PC-9 (cell line): ENCODE measurements at places on chromosomes 5 and 9.

GRCh38 chr9:108108280-108108851, 618.8 kb upstream of the KLF4 start:
- no peaks in the 10 kb centered on the region for H3K36me3 ChIP-seq
- DNase-seq, result no peak
- no peaks in the 10 kb centered on the region for H3K27me3 ChIP-seq
- no peaks in the 10 kb centered on the region for H3K4me1 ChIP-seq

- no peaks in the 10 kb centered on the region for H3K36me3 ChIP-seq
- peaks cover 26% of the 10 kb centered on the region; the same call in 1 of the 2 replicates for H3K27me3 ChIP-seq
- H3K4me3 ChIP-seq, result no peak overlapping the region
- DNase-seq, result no peak
- H3K4me1 ChIP-seq, result no peaks in the 10 kb centered on the region; the same call in 1 of the 2 replicates
- no peak overlapping the region for H3K27ac ChIP-seq
Observed at GRCh38 chr5:42858031-42858643, 46.4 kb upstream of the SELENOP start.

DNA sequence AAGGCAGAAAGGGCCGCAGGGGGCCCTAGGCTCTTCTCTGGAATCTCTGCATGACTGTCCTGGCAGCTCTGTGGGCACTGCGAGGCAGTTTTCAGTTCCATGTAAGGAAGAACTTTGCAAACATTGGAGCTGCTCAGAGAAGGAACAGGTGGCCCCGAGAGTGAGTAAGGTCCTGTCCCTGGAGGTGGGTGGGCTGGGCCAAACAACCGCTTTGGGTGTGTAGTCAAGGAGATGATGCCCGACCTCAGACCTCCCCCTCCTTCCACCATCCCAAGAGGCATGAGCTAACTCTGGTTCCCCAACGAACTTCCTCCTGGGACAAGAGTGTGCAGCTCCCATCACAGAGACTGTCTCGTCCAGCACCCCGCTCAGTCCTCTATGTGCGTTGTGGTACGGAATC, 20.5 kb downstream of the CSF1R start:
- H3K36me3 ChIP-seq, result no peaks in the 10 kb centered on the region
- no peak for DNase-seq
- no peak overlapping the region for H3K27ac ChIP-seq
- no peaks in the 10 kb centered on the region for H3K27me3 ChIP-seq
- peaks cover 6% of the 10 kb centered on the region; the same call in 1 of the 2 replicates for H3K4me1 ChIP-seq

- no peak for DNase-seq
- no peak overlapping the region for H3K27ac ChIP-seq
- no peak overlapping the region for H3K4me3 ChIP-seq
- no peaks in the 10 kb centered on the region for H3K36me3 ChIP-seq
Observed at GRCh38 chr9:115353681-115354080, 235.7 kb upstream of the TNC start.

DNA sequence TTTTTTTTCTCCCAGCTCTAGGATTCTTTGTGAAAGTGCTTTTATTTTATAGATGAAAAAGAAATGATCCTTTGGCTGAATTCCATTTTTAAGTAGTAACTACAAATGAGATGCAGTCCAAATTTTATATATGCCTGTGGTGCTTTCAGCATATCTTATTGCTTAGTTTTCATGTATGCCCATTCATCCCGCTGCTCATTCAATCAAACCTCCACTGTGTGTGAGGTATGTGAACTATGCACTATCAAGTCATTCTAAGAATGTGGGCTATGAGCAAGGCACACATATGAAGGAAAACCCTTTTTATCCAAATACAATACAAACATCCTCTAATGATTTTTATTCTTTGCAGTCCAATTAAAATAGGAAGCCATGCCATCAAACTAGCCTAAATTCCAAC, 1069.1 kb upstream of the DMAC1 start:
- no peaks in the 10 kb centered on the region for H3K27me3 ChIP-seq
- H3K27ac ChIP-seq, result no peak overlapping the region
- H3K4me3 ChIP-seq, result no peak overlapping the region
- DNase-seq, result no peak

- peaks cover 52% of the 10 kb centered on the region for H3K4me1 ChIP-seq
- no peak overlapping the region for H3K4me3 ChIP-seq
- no peaks in the 10 kb centered on the region for H3K27me3 ChIP-seq
- no peaks in the 10 kb centered on the region for H3K36me3 ChIP-seq
Observed at GRCh38 chr5:170137694-170138214, 32.1 kb downstream of the FOXI1 start.

DNA sequence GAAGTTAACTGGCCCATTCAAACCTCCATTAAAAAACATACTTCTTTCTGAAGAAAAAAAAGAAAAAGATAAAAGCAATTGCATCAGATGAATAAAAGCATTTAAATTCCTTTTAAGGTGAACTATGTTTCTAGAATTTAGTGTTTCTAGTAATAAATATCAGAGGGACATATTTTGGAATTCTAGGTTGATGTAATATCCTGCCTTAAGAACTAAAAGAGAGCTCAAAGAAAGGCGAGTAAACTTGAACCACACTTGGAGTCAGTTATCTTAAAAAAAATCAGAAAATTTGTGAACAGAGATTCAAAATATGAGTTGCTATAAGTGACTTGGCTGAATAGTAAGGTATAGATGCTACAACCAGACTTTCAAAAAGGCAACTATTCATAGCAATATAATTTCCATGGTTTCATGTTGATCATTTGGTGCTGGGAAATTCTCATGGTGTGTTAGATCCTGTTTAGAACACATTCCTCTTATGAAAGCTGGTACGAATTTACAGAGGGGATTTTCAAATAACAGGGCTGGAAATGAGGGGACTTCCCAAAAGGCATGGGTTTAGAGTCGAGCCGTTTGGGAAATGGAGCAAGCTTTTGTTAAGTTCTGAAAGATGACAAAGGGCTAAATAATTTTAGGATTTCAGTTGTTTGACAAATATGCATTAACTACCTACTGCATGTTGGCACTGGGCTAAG, 37.6 kb upstream of the RAI14 start:
- H3K27ac ChIP-seq, result no peak overlapping the region
- no peaks in the 10 kb centered on the region for H3K27me3 ChIP-seq
- H3K4me3 ChIP-seq, result no peak overlapping the region
- H3K4me1 ChIP-seq, result no peaks in the 10 kb centered on the region

- DNase-seq, result no peak
- H3K27ac ChIP-seq, result no peak overlapping the region
- H3K4me1 ChIP-seq, result no peaks in the 10 kb centered on the region
- no peaks in the 10 kb centered on the region for H3K36me3 ChIP-seq
Observed at GRCh38 chr5:117594166-117594565, 1019.5 kb upstream of the SEMA6A start.

DNA sequence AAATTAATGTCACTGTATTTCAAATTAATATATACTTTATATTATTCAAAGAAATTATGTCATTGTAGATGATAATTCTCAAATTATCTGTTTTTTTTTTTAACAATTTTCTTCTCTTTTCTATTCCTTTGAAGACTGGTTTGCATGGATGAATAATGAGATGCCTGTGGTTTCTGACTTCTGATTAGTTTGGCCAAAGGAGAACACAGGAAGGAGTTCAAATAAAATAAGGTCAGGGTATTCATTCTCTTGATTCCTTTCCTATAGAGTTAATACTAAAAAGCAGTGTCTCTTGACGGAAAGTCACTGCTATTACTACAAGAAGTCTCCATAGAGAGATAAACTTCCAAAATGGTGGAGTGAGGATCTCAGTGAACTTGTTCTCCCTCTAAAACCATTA, 279.6 kb upstream of the FTMT start:
- H3K27ac ChIP-seq, result no peak overlapping the region
- no peaks in the 10 kb centered on the region for H3K36me3 ChIP-seq
- H3K27me3 ChIP-seq, result no peaks in the 10 kb centered on the region
- H3K4me3 ChIP-seq, result no peak overlapping the region

DNA sequence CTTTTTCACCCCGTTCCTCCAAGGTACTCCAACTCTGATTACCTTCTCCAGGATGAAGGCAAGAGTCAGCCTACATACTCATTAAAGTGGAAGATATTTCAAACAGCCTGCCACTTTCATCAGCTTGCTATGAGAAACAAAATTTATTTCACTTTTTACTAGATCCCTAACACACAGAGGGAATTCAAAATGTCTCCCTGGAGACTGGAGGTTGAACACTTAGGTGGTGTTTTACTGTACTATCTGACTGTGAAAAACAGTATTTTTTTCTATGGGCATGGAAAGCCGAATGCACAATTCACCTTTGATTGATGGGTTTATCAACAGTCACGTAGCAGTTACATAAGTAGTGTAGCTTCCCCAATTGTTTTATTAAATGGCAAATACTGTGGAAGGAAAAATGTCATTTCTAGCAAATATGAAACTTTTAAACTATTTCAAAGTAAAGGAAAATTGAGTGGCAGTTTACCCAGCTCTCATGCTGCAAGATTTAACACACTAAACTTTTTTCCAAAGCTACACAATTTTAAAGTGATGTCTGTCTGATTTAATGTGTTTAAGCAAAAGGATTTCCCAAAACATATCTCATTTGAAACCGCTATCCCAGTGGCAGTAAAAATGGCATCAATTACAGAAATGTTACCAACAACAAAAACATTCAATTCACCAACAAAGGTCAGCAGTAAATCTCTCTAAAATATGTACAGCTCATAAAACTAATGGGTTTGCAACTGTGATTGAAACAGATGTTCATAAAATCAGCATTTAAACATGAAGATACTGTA, 125.0 kb upstream of the TLE4 start:
- no peaks in the 10 kb centered on the region for H3K4me1 ChIP-seq
- no peaks in the 10 kb centered on the region for H3K36me3 ChIP-seq
- H3K27ac ChIP-seq, result no peak overlapping the region

DNA sequence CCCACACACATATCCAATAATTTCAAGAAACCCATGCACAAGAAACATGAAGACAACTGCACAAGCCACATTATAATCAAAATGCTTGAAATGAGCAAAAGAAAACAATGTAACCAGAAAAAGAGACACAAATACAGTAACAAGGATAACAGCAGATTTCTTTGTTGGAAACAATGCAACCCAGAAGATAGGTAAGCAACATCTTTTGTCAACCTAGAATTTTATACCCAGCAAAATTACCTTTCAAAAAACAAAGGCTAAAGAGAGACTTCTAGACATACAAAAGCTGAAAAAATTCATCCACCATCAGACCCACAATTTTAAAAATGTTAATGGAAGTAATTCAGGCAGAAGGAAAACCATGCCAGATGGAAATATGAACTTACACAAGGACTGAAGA, 5.0 kb upstream of the COL23A1 start:
- H3K27ac ChIP-seq, result no peak overlapping the region
- no peaks in the 10 kb centered on the region for H3K4me1 ChIP-seq
- no peaks in the 10 kb centered on the region for H3K27me3 ChIP-seq
- H3K4me3 ChIP-seq, result no peak overlapping the region

- H3K36me3 ChIP-seq, result no peaks in the 10 kb centered on the region
- H3K4me1 ChIP-seq, result peaks cover 38% of the 10 kb centered on the region
- H3K27me3 ChIP-seq, result no peaks in the 10 kb centered on the region
- H3K27ac ChIP-seq, result peak overlapping the region; percentile 48
Observed at GRCh38 chr5:136722086-136722485, 356.7 kb upstream of the TRPC7 start.

- H3K27ac ChIP-seq, result no peak overlapping the region
- H3K4me1 ChIP-seq, result no peaks in the 10 kb centered on the region
- H3K27me3 ChIP-seq, result no peaks in the 10 kb centered on the region
- H3K4me3 ChIP-seq, result no peak overlapping the region
Observed at GRCh38 chr9:18327121-18327520, 146.8 kb upstream of the ADAMTSL1 start.

GRCh38 chr9:21830589-21830988, 28.2 kb downstream of the MTAP start:
- H3K4me3 ChIP-seq, result no peak overlapping the region
- H3K27me3 ChIP-seq, result no peaks in the 10 kb centered on the region
- no peak overlapping the region for H3K27ac ChIP-seq
- no peak for DNase-seq
- peaks cover 38% of the 10 kb centered on the region for H3K36me3 ChIP-seq

DNA sequence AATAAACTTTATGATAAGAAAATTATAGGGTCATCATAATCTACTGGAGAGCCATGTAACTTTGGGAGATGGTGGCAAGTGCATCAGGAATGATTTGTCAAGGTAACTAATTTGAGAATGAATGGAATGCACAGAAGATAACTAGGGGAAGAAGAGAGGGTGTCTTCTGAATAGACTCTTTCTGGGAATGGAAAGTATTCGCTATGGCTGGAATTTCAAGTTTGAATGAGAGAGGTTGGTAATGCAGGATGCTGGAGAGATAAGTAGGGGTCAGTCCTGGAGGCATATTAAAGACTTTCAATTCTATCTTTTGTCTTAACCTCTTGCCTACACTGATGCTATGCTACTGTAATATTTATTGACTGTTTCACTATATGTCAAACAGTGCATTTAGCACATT, 714.2 kb downstream of the CETN3 start:
- no peak for DNase-seq
- no peaks in the 10 kb centered on the region for H3K36me3 ChIP-seq
- no peak overlapping the region for H3K27ac ChIP-seq
- no peaks in the 10 kb centered on the region for H3K27me3 ChIP-seq
- H3K4me3 ChIP-seq, result no peak overlapping the region
- no peaks in the 10 kb centered on the region for H3K4me1 ChIP-seq

- no peak overlapping the region for H3K4me3 ChIP-seq
- H3K27me3 ChIP-seq, result no peaks in the 10 kb centered on the region
- H3K36me3 ChIP-seq, result no peaks in the 10 kb centered on the region
- H3K4me1 ChIP-seq, result no peaks in the 10 kb centered on the region
- DNase-seq, result no peak
Observed at GRCh38 chr5:95973793-95974325, 12.2 kb upstream of the ELL2 start.

DNA sequence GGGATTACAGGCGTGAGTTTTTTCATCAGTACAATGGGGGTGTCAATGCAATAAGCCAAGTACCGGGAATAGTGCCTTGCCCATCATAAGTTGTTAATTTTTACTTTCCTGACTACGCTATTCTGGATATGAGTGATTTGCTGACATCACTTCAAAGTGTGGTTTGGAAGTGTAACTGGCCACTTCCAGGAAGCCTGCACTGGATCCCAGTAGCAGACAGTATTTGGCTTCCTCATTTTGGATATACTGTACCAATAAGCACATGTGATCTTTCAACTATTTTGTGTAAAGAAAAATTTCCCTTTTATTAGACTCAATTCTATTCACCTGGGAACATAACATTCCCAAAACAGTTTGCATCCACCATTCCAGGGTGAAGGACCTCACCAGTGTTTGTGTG, 417.7 kb upstream of the KLF4 start:
- no peak overlapping the region for H3K4me3 ChIP-seq
- H3K27me3 ChIP-seq, result no peaks in the 10 kb centered on the region
- no peaks in the 10 kb centered on the region for H3K36me3 ChIP-seq

DNA sequence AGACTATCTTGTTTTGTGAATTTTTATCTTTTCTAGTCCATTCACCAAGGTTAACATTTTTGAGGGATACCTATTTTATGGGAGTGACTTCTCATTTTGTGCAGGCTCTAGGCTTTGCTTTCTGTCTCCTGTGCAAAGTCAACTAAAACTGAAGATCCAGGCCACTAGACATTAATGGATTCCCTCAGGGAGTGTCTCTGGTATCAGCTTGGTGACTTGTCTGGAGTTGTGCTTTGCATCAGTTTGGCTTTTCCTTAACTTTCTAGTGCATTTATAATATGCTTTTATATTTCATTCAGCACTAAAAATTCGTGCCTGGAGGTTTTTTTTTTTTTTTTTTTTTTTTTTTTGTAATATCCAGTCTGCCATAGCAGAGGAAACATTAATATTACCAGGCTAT, 144.2 kb downstream of the YIPF5 start:
- no peaks in the 10 kb centered on the region for H3K4me1 ChIP-seq
- H3K27me3 ChIP-seq, result no peaks in the 10 kb centered on the region
- no peak overlapping the region for H3K27ac ChIP-seq
- no peak for DNase-seq

- no peak for DNase-seq
- no peaks in the 10 kb centered on the region for H3K4me1 ChIP-seq
- H3K4me3 ChIP-seq, result no peak overlapping the region
- no peaks in the 10 kb centered on the region for H3K36me3 ChIP-seq
- H3K27me3 ChIP-seq, result no peaks in the 10 kb centered on the region
Observed at GRCh38 chr9:25442526-25442925, 235.7 kb downstream of the TUSC1 start.
